ENCODE measurements at places on chromosomes 1 and 21. TPM values are rescaled to one million over a fixed set of nuclear protein-coding genes. Genes with fewer than 3 reads are reported as not detected.

DNA sequence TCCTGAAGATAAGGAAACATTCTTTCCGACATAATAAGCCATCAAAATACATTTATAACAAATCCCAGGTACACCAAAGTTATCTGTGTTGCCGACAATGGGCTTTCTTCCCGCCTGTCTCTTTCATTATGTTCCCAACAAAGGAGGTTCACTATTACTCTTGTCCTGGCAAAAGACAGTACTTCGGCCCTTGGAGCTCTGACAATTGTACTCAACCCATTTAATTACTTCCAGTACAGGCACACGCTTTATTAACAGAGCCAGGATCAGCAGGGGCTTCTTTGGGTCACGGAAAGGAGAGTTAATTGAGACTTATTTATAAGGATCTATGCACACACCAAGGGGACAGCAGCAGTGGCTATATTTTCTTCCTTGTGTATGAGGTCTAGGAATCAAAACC is 46.6 kb upstream of the DUSP10 start:
- peaks cover 28% of the 10 kb centered on the region for H3K4me1 ChIP-seq
- no peak overlapping the region for H3K27ac ChIP-seq
- no peak for DNase-seq
- H3K27me3 ChIP-seq, result no peaks in the 10 kb centered on the region
- no peak overlapping the region for H3K4me3 ChIP-seq
- peaks cover 2% of the 10 kb centered on the region for H3K36me3 ChIP-seq

SPRR2G gene
- not detected for total RNA-seq

- DNase-seq, result no peak
- H3K4me3 ChIP-seq, result no peak overlapping the region
- no peak overlapping the region for H3K27ac ChIP-seq
Measured at GRCh38 chr1:164423136-164423535, 135.8 kb upstream of the PBX1 start.

DNA sequence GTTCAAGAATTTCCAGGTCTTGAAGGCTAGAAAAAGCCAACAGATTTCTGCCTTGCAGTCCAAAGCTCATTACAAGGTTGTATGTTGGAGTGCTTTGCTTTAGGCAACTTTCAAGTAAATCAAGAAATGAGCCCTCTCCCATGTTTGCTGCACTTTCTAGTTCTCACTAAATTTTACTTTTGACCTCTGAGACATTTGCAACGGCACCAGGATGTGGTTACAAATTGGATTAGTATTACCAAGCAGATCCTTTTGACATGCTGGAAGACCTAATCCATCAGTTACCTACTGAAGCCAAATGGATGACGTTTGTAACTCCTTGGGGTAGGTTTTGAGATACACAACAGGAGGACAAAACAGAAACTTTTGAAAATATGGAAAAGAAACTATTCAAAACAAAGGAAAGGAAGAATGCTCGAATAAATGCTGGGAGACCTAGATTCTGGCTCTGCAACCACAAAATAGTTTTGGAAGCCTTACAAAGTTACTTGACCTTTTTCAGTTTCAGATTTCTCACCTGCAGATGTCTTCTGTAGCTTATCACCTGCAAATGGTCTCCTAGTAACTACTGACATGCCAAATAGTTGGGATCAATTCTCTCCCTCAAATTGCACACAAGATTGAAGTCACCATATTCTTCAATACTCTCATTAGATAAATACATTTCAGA is 251.7 kb upstream of the ADGRL2 start:
- no peak overlapping the region for H3K27ac ChIP-seq
- H3K4me1 ChIP-seq, result no peaks in the 10 kb centered on the region
- no peak for DNase-seq
- peaks cover 3% of the 10 kb centered on the region for H3K27me3 ChIP-seq
- no peak overlapping the region for H3K4me3 ChIP-seq

GRCh38 chr1:25566730-25567341 is 23.4 kb downstream of the LDLRAP1 start:
- H3K4me1 ChIP-seq, result peaks cover 76% of the 10 kb centered on the region
- peaks cover 10% of the 10 kb centered on the region for H3K36me3 ChIP-seq
- H3K27me3 ChIP-seq, result no peaks in the 10 kb centered on the region
- peak overlapping the region; percentile 80 for H3K4me3 ChIP-seq

- H3K4me1 ChIP-seq, result no peaks in the 10 kb centered on the region
- DNase-seq, result no peak
- H3K27ac ChIP-seq, result no peak overlapping the region
- no peaks in the 10 kb centered on the region for H3K36me3 ChIP-seq
- no peak overlapping the region for H3K4me3 ChIP-seq
Measured at GRCh38 chr1:212628046-212628445, 19.5 kb downstream of the ATF3 start.

GRCh38 chr1:26993237-26994019 is at the start of gene TRNP1:
TRNP1 (plus strand) TSS chr1:26993692; CDS start chr1:26993787, 95 bp downstream.
- peaks cover 23% of the 10 kb centered on the region for H3K4me1 ChIP-seq
- H3K36me3 ChIP-seq, result no peaks in the 10 kb centered on the region
- DNase-seq, result peak; percentile 65
- H3K27ac ChIP-seq, result no peak within 1 kb of the TSS
- H3K4me3 ChIP-seq, result peak within 1 kb of the TSS; percentile 79

DNA sequence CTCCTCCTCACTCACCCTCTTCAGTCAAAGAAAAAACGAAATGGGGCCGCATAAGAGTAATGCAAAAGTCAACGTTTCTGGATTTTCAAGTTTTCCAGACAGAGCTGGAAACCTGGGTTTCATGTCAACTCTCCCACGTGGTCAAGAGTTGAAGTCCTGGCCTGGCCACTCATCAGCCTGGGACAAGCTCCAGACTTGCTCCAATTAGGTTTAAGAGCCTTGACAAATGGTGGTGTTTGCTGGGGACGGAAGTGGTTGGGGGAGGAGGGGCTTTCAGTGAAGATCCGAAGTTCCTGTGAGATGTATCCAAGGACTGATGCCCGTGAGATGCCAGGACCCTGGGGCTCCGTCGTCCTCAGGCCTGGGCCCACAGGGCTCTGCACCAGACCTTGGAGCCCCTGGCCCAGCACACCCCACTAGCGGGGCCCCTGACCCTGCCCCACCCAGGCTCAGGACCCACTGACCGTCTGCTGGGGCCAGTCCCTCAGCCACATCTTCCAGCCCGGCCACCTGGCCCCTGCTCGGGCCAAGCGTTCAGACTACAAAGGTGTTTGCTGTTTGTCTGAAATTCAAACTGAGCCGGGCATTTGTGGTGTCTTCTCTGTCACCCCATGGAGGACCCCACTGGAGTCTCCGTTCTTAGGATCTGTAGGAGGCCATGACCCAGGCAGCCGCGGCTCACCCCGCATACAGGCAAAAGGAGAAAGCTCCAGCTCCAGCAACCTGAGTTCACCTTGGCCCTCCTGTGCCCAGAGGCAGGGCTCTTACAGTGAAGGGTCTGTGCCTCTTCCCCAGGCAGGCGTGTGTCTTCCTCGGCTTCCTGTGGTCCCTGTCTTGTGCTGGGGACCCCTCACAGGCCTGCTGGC is 53.3 kb downstream of the SIK1 start:
- H3K27me3 ChIP-seq, result no peaks in the 10 kb centered on the region
- no peak overlapping the region for H3K4me3 ChIP-seq
- DNase-seq, result no peak
- no peaks in the 10 kb centered on the region for H3K36me3 ChIP-seq
- no peak overlapping the region for H3K27ac ChIP-seq
